Stimulated activated CD4-positive, alpha-beta T cell treated with anti-CD3 and anti-CD28 coated beads, Interleukin-2, amount 100 ng/mL, for 24 hours (primary cell): ENCODE measurements at places on chromosomes 5 and 9.

DNA sequence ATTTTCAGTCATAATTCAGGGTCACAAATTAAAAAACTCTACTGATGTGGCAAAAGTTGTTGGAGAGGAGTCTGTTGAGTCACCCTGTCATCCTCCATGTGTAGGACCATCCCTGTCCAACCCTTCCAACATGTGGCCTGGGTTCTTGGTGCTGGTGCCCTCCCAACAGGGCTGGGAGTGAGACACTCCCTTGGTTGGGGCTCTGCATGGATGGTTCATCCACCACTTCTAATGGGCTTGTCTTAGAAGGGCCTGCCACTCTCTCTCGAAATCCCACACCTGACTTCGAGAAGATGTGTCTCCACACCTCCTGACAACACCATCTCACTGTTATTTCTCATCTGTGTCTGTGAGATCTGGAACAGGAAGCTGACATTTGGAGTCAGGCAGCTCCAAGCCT, 312.2 kb upstream of the IRX4 start:
- DNase-seq: no peak

DNA sequence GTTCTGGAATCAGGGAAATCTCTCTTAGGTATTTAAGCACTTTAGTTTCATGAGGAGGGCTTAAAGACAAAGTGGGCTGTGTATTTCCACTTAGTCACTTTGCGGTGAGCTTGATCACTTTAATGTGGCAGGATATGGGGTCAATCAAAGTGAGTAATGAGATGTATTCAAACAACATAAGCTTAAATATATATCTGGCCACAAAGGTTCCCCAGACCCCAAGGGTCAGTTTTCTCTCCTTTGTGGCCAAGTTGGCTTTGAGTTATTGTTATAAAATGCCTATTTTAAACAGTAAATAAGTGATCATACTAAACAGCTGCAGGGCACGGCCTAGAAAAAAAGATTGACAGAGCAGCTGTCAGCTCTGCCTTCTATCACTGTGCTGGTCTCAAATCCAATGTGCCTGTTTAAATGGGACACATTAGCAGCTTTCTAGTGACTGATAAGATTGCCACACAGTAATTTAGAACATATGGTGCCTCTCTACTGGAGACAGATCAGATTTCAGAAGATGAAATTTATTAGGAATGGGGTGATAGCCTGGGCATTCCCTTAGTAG, 363.9 kb downstream of the AGTPBP1 start:
- no peak for DNase-seq

GRCh38 chr5:3994628-3995027, 399.0 kb downstream of the IRX1 start:
- no peak for DNase-seq

GRCh38 chr9:135724186-135724787, 22.3 kb downstream of the KCNT1 start:
- DNase-seq: no peak
